Natural killer cell treated with Interleukin-12 subunit alpha and Interleukin-12 subunit beta and Interleukin-15 and Interleukin-18, amount 100 ng/mL, for 72 hours (primary cell): ENCODE measurements at places on chromosomes 1 and 21. TPM values are rescaled to one million over a fixed set of nuclear protein-coding genes. Genes with fewer than 3 reads are reported as not detected.

Gene AGMAT
- total RNA-seq = 8.6 TPM

GRCh38 chr1:27560268-27561123 is 43.4 kb downstream of the AHDC1 start:
- DNase-seq = no peak

DNA sequence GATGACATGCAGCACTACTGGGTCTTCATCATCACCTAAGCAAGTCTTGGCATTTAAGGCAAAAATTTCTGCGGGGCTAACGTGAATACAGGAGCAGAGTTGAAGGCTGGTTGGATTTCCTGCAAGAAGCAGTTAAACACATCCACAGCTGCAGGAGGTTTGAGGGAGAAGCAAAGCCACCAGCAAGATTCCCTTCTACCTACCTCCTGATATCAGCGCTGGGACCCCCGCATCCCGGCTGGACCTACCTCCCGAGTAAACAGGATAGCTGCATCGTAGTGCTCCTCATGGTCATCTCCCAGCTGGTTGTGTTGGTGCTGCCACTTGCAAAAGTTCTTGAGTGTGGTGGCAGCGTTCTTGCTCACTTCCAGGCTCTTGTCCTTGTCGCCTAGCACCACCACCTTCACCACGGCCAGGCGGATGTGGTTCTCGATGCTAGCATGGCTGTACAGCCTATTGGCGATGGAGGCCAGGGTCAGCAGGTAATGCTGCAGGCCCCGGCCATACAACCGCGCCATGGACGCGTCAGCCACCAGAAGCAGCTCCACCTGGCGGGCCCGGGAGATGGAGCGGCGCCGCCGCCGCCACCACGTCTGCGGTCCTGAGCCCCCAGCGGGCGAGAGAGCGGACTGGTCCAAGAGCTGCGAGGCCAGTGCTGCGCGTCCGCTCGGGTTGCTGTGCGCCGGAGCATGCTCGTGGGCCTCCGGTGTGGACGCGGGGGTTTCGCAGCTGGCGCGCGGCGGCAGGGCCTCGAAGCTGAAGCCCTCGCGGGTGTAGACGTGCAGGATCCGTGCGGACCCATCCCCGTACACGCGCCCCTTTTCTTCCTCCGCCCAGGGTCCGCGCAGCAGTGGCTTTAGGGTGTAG is 1.6 kb downstream of the ADAMTS5 start:
- DNase-seq = no peak

DNA sequence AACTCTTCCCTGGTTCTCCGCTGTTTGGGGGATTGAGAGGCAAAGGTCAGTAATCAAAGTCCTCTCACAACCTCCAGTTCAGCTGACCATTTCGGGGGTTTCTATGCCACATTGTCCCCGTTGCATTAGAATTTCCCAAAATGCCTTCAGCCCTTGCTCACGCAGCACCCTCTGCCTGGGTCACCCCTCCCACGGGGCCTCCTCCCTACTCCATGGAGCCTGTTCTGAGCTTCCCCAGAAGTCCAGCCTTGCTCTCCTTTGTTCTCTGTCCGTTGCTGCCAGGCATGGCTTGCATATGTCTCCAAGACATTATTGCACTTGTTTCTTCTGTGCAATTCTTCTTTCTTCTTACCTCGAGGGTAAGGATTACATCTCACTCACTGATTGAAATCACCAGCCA is 16.5 kb downstream of the DMRTB1 start:
- DNase-seq = no peak

GRCh38 chr1:241531195-241532161 is 700 bp upstream of the KMO start:
- DNase-seq = no peak

DNA sequence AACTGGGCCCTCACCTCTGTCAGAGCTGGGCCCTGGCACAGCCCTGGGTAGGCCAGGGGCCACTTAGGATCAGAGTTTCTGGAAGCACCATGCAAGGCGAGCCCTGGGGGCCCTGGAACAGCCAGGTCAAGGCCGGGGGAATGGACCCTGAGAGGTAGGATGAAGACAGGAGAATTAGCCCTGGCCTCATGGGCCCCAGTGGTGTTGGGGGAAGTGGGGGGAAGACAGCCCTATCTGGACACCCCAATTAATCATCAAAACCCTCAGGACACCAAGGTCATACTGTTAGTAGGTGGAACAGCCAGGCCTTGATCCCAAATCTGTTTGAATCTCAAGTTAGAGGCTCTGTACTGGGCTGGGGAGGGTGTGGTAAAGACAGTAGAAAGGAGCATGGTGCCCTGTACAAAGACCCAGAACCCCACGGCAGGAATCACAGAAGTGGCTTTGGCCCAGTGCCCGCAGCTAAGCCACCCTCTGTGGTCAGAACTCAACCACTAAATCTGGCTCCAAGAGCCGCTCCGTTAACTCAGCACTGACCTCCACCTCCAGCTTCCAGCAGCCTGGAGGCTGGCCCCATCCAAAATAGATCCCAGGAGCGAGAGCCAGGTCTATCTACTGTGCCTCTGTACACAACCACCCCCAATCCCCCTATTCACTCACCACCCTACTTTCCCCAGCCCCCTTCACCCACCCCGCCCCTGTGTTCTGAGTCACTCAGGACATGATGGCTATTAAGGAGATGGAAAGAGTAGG is 14.0 kb upstream of the TRIM63 start:
- DNase-seq = no peak

GRCh38 chr1:114466334-114467014 is 44.5 kb downstream of the TRIM33 start:
- DNase-seq = no peak

GRCh38 chr1:226988334-226988666 is 48.2 kb downstream of the COQ8A start:
- no peak for DNase-seq

DNA sequence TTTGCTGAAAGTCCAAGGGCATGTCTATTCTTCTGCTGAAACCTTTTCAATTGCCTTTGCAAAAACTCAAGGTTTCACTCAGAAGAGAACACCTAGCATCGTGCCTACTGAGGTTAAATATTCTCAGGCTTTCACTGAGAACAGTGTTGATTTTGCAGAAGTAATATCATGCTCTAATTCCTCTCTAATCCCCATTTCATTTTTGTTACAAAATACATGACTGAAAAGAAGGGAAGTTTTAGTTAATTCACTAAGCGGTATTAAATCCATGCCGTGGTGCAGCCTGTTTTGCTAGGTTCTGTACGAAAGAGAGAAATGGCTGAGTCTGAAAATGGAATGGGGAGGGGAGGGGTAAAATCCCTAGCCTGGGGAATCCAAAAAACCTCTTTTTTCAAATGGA is 163.2 kb upstream of the CAMK1G start:
- DNase-seq = no peak

- DNase-seq = no peak
Observed at GRCh38 chr1:158527190-158527815, 26.9 kb downstream of the OR6Y1 start.

DNA sequence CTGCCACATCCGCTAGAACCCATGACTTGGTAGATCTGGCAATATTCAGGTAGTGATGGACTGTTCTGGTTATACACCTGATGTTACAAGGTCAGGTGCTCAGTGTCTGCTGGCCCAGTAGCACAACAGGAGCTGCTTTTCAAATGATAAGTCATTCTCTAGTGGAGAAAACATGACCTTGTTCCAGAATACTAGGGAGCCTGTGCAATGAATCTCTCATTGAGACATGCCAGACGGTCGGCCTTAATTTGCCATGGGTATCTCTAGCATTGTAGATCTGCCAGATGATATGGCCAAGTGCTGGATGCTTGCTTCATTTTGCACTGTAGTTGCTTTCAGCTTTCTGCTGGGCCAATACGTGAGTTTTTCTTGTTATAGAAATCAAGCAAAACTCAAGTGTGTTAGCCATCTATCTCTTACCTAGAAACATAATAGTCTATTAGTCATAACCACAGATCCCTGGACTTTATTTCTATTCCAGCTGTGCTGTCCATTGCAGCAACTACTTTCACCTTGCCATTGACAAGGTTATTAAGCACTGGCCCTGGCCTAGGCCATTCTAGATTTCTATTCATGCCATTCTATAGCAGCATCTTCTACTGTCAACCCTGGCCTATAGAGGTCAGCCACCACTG is 13.9 kb upstream of the CENPF start:
- DNase-seq = no peak

DNA sequence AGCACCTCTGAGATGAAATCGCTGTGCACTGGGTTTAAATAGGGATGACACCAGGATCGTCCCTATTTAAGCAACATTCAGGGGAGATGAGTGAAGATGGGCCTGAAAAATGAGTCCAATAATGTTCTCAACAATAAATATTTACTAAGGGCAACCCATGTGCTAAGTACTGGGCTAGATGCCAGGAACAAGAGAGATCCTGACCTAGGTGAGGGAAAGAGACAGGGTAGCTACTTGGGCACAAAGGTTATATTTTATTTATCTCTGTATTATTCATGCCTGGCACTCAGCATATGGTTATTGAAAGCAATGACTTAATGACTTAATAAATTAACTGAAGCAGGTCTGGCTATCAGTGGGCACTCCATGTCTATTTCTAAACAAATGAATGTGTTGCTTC is 27.4 kb upstream of the AVPR1B start:
- no peak for DNase-seq

Gene NBL1
- 9.3 TPM for total RNA-seq

- DNase-seq = no peak
Observed at GRCh38 chr1:72369069-72369757, 86.9 kb upstream of the NEGR1 start.

- no peak for DNase-seq
Observed at GRCh38 chr1:248627971-248628844, 6.7 kb downstream of the OR2T11 start.

Gene NID1
- total RNA-seq = not detected

- DNase-seq = no peak
Observed at GRCh38 chr1:201468844-201469644, at the start of gene PHLDA3. Gene PHLDA3, minus strand, starts transcription at chr1:201469188. Its CDS starts 402 bp downstream, at chr1:201468786.

- DNase-seq = no peak
Observed at GRCh38 chr1:172515436-172515835, 17.5 kb upstream of the SUCO start.

- no peak for DNase-seq
Observed at GRCh38 chr1:71561206-71561605, 480.4 kb upstream of the ZRANB2 start.

DNA sequence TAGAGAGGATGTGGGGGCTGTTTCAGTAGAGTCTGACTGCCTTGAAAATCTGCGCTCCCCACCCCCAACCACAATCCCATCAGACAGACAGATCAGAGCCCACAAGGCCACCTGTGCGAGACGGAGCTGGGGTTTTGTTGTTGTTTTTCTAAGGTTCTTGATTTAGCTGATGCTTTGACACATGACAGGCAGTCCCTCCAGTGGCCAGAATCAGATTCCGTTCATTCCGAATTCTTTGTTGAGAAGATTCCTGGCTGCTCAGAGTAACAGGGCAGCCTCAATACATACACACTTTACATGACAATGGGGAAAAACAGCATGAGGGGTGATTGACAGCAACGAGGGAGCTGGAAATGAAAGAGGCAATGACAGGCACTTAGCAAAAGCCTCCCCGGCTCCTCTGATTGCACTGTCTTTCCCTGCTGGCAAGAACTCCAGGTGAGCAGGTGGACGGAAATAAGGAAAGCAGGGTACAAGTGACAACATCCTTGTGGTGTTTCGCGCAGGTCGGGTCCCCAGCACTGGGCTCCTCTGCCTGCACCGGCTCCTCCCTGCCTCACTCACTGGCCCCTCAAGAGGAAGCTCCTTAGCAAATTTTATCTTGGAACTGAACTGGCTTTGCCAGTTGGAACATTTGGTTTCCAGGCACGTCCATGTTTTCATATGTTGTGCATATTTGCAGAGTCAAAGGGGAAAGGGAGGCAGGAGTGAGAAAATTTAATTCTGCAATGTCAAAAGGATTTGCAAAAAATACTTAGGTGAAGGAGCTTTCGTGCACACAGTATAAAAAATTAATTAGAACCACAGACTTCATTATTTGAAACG is 148.7 kb downstream of the PGBD5 start:
- no peak for DNase-seq

GRCh38 chr1:78408192-78408591 is 82.6 kb upstream of the PTGFR start:
- DNase-seq = no peak

Gene RNF220
- total RNA-seq = 71.2 TPM

Gene CHI3L2
- 4.3 TPM for total RNA-seq

DNA sequence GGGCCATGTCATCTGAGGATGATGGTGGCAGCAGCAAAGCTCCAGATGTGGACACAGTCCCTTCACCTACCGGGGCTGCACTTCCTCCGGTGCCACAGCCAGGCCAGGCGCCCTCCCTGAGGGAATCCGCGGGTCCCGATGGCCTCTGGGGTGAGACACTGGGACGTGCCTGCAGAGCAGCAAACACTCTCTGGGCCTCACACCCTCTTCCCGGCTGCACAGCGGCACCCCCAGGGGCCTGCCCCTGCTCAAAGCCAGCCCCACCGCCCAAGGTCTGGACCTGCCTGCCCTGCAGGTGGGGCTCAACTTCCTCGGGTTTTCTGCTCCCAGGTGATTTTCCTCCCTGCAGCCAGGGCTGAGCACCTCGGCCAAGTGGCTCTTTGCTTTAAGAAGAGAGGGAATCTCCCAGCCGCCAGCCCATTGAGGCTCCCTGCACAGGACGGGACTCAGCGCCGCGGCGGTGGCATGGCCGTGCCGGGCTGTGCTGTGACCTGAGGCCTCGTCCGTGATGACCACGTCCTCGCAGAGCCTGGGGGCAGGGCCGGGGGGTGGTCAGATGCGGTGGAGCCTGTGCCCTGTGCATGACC is 21.3 kb upstream of the COL18A1 start:
- DNase-seq = peak; percentile 54

Gene COL11A1
- total RNA-seq = not detected

- DNase-seq = peak; percentile 65
Observed at GRCh38 chr1:202852163-202852904, 36.6 kb downstream of the RABIF start.

DNA sequence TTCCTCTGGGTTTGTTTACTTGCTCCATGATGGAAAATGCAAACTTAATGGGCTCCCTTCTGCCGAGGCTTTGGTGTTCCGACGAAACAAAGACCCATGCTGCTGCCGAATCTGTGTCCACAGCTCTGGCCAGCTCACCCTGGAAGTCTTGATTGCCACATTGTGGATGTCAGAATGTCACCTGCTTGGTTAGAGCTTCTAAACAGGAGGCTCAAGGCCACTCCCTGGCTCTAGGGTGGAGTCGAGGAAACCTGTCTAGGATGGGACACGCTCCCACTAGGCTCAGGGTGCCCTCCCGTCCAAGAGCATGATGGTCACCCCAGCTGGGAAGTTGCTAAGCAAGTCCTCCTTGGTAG is 279.3 kb upstream of the VAMP3 start:
- DNase-seq = no peak

- no peak for DNase-seq
Observed at GRCh38 chr21:37432710-37433455, 66.3 kb downstream of the DYRK1A start.

GRCh38 chr1:247933989-247934388 is 9.3 kb downstream of the OR2AJ1 start:
- no peak for DNase-seq

- DNase-seq = peak; percentile 61
Observed at GRCh38 chr1:119139857-119140176, 636 bp downstream of the WARS2 start.
